Right hindlimb (tissue), 1 donor: ENCODE measurements at places on chromosomes 1 and 21.

DNA sequence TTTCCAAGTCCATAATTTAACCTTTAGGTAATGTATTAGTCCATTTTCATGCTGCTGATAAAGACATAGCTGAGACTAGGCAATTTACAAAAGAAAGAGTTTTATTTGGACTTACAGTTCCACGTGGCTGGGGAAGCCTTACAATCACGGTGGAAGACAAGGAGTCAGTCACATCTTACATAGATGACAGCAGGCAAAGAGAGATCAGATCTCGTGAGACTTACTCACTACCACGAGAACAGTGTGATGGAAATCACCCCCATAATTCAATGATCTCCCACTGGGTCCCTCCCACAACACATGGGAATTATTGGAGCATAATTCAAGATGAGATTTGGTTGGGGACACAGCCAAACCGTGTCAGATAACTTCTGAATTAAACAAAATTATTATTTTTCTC, 44.0 kb downstream of the CNIH3 start:
- no peak for DNase-seq

- no peak for DNase-seq
Measured at GRCh38 chr1:8455700-8456307, 137.9 kb downstream of the SLC45A1 start.

DNA sequence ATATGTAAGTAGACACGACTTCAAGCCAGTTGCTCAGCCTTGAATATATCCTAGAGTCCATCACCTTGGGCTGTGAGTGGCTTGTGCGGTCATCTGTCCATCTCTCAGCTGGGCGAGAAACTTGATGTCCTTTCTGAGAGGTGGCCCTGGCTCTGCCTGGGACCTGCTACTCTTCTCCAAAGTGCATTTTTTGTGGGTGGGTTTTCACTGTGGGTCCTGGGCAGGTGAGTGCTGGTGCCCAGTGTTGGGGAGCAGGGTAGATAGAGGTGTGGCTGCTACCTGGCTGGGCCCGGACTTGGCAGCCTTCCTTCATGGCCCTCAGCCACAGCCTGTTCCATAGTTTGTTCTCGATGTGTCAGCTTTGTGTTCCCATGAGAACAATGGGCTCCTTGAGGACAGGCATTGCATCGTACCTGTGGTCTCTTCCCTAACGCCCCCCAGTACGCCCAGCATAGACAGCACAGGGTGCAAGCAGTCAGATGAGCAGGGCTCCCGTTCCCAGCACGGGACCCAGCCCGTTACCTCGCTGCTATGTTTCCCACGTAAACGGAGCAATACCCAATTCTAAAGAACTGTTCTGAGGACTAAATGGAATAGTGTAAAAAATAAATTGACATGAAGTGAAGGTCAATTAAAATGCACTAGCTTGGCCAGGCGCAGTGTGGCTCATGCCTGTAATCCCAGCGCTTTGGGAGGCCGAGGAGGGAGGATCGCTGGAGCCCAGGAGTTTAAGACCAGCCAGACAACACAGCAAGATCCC, 877 bp upstream of the SLX9 start:
- DNase-seq = peak; percentile 15

DNA sequence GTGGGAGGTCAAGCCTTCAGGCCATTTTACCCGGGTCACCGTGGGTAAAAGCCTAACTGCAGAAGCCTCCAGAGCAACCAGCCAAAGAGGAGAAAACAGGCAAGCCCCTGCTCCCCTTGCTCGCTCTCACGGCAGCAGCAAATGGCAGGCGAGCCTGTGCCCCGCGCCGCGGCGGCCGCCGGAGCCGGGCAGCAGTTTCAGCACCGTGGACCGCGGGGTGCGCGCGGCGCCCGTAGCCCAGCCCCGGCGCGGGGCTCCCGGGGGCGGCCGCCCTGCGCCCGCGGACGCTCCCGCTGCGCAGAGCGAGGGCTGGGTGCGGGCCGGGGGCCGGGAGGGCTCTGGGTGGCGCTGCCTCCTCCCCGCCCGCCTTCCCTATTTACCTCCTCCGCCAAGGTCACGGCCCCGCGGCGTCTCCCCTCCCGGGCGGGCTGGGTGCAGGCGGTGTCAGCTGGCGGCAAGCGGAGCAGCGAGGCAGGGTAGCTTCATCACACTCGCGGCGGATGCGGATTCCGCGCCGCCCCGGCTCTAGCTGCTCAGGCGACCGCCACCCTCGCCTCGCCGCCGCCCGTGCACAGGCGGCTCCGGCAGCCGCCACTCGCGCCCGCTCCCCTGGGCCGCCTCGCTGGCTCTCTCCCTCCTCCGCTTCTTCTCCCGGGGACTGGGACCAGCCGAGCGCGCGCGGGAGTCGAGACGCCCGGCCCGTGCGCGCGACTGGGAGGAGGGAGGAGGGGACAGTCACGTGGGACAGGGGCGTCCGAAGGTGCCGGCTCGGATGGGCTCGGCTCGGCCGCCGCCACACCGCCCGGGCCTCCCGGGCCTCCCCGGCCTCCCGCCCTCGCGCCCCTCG, at the start of gene RGS7:
RGS7 (minus strand) TSS at position 687 of the 847 bp plus-strand sequence.
- DNase-seq = peak; percentile 69

GRCh38 chr1:161033751-161034150, 5.0 kb downstream of the TSTD1 start:
- DNase-seq = no peak

- no peak for DNase-seq
Measured at GRCh38 chr1:30028283-30028682, 695.1 kb downstream of the MATN1 start.

DNA sequence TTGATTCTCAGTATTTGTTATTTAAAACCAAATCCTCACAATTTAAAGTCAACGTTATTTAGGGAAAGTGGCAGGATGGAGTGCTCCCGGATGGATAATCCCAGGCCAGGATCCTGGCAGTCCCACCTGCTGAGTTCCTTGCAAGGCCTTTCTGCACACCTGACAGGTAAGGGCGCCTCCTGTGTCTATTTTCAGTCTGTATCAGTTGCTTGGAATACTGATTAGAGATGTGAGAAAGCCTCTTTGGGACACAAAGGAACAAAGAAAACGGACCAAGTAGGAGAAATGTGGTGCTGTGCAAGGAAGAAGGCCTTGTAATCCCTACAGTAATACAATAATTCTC, 12.2 kb downstream of the STYXL2 start:
- DNase-seq = no peak
